ENCODE measurements at places on chromosomes 12 and 14.

DNA sequence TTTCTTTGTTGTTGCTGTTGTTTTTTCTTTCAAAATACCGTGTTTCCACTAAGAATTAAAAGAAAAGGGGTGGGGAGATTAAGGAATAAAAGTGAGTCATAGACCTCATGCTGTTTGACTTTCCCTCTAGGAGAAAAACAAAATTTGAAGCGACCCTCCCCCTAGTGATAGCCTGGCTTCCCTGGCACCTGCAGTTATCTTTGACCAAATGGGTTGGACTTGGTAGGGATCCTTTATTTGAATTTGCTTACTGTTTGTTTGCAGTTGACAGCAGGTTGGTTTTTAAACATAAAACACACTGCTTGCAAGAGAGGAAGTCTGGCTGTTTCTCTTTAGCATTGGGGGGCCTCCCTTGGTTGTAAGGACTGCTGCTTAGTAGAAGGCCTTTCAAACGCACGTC lies 14.0 kb downstream of the OTX2 start:
- no peak for DNase-seq

- DNase-seq: no peak
Observed at GRCh38 chr12:88834226-88834625, 254.0 kb upstream of the KITLG start.

DNA sequence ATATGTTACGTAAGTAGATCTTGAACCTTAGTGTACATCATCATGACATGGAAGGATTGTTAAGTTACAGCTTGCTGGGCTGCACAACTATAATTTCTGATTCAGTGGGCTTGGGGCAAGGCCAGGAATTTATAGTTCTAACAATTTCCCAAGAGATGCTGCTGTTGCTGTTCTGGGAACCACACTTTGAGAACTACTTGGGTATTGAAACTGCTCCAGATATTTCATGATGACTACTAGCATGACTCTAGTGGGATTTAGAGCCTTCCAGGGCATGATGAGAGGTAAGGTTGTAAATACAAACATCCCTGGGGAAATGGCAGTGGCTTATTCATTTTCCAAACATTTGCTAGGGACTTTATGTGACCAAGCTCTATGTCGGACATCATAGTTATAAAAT lies 904.8 kb upstream of the SEL1L start:
- DNase-seq: no peak

DNA sequence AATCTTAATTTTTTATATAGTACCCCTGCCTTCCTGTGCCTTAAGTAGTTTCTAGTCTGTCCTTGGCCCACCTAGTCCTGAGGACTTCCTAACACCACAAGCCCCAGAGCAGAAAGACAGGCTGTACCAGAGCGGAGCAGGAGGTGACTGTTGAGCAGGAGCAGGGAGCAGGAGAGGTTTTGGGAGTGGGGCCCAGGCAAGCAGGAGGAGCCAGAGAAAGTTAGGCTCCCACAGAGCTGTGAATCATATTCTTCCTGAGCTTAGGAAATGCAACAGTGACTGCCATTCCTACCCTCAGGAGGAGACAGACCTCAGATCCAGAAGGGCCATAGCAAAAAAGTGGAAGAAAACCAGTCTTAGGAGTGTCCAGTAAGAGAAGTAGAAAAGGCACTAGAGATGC lies 28.3 kb upstream of the COL2A1 start:
- DNase-seq: no peak

- DNase-seq: peak; percentile 88
Observed at GRCh38 chr14:22852940-22853767, 16.8 kb downstream of the MMP14 start.

DNA sequence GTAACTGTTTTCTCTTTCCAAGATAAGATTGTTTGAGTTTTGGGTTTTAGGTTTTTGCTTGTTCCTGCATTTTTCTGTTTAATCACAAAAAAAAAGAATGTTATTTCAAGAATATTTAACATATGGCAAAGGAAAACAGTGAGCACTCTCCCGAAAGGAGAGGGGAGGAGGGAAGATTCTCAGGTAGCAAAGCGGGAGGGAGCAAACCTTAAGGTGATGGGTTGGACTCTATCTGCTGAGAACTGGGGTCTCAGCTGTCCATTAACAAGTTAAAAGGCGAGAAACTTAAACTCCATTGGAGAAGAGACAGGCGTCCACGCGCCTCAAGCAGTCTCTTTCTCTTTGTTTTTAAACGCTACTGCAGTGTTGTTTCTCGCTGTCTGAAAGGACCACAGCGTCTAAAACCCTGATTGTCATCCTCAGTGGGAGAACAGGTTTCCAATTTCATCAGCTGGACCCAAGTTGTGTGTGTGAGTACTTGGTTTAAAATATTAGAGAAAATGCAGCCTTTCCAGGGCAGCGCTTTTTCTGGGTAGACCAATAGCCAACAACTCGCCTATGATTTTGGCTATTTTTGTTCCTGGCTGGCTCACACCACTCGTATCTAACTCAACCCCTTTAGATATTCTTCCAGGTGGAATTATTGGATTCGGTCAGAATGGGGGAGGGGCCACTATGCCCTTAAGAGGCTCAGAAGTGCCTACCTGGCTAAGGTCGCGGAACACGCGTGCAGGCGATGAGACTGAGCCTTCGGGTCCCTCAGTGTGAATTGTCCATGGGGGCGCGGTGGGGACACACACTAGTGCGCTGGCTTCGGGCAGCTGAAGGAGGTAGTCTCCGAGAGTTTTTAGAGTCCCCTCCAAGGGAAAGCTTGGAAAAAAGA lies 8.2 kb downstream of the SIX1 start:
- no peak for DNase-seq

- no peak for DNase-seq
Observed at GRCh38 chr14:81655423-81656314, 122.0 kb upstream of the SEL1L start.

- no peak for DNase-seq
Observed at GRCh38 chr14:100612986-100613385, 25.8 kb upstream of the BEGAIN start.

DNA sequence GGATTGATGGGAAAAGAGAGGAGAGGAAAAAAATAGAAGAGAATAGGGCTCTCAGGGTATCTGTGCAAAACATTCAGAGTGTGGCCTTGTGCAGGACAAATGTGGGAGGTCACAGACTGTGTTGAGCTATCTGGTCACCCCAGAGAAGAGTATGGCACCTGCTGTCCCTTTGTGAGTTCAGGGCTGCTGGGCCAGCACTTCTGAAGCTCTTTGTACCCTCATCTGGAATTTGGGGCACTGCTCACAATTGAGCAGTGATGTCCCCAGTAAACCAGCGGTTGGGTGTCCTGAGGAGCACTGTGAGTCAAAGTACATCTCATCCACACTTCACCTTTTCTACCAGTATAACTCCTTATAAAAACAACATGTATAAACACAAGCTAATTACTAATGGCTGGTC lies 2.6 kb upstream of the KRT81 start:
- DNase-seq: no peak

DNA sequence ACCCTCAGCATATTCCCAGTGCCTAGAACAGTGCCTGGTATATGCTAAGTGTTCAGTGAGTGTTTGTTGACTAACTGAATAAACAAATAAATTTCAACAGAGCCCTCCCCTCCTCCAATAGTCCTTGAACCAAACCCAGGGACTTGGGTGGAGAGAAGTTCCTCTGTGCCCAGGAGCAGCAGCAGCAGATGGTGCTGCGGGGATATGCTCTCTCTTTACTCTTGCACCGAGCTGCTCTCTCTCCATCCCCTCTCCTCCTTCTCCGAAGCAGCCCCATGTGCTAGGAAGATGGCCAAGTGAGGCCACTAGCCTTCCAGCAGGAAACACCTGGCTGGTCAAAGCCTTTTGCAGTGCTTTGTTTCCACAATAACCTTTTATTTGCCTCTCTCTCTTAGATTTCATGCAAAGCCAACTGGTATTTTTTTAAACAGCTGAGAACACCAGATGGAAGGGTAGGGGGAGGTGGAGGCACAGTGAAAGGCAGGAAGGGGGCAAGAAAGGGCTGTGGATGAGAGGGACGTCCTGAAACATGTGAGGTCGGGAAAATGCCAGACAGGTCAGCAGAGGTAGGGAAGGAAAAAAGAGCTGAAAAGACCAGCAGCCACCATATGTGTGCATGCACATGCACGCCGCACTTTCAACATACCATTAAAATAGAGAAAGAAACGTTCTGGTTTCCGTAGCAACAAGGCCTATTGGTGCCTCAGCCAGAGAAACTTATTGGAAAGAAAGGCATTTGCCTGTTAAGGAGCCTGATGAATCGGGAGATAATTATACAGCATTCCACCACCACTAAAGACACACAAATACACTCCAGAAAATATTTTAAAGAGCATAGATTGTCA lies 78.9 kb downstream of the EMP1 start:
- no peak for DNase-seq

GRCh38 chr14:65433646-65434045 lies 21.1 kb downstream of the FUT8 start:
- no peak for DNase-seq

- DNase-seq: no peak
Observed at GRCh38 chr12:66531766-66532165, 147.1 kb downstream of the GRIP1 start.

- no peak for DNase-seq
Observed at GRCh38 chr14:34522496-34522895, 17.0 kb downstream of the EAPP start.

DNA sequence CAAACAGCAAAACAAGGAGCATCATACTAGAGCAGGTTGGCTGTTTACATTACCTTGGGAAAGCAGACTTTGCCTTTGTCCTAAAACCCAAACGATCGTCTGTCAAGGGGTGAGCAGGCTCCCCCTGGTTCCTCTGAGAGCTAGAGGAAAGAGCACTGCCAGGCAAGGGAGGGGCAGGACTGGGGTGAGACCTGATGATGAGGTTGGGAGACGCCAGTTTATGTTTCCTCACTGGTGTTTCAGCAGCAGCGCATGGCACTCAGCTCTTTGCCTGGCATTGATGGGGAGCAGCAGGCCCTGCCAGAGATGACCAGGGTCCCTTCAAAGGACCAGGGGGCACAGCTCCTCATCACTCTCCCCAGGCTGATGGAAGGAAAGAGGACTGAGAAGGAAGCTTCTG lies 7.9 kb upstream of the KRT2 start:
- DNase-seq: no peak

GRCh38 chr12:89481213-89481914 lies 43.2 kb downstream of the GALNT4 start:
- DNase-seq: no peak

DNA sequence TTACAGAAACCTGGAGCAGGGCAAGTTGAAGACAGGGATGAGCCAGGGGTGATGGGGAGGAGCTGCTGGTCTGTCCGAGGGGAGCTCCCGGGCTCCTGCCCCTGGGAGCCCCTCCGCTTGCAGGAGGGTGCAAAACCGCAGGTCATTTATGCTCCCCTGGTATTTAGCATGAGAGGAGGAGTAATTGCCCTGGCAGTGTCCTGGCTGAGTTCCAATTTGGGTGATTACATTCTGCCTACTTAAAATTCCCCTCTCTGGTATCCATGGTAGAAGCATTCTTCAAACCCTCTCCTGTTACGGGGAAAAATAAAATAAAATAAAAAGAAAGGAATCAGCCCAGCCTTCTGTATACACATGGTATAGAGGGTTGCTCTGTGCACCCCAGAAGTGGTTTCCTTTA lies 61.7 kb upstream of the VRK1 start:
- DNase-seq: no peak

DNA sequence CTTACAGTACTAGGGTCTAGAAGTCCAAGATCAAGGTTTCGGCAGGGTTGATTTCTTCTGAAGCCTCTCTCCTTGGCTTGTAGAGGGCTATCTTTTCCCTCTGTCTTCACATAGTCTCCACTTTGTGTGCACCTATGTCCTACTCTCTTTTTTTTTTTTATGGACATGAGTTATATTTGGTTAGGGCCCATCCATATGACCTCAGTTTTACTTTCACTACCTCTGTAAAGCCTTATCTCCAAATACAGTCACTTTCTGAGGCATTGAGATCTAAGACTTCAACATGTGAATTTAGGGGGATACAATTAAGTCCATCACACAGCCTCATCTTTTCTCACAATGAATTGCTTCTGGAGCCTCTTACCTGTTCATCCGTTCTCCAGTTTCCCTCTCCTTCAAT lies 5.9 kb upstream of the SPTB start:
- DNase-seq: no peak

DNA sequence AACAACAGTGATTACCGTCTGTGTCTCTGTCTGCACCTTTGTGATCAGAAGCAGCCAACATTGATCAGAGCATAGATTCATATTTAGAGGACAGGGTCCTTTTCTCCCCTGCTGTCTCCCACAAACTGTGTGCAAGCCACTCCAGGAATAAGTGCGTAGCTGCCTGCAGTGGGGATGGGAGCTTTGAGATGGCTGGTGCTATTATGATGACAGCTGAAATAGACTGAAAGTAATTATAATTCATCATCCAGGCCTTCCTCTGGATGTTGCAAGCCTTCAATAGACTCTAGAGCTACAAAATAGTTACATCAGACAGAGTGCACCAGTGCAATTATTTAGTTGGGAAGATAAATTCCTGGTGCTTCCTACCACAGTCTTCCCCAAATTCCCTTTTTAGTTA lies 68.1 kb downstream of the BORCS5 start:
- DNase-seq: no peak

DNA sequence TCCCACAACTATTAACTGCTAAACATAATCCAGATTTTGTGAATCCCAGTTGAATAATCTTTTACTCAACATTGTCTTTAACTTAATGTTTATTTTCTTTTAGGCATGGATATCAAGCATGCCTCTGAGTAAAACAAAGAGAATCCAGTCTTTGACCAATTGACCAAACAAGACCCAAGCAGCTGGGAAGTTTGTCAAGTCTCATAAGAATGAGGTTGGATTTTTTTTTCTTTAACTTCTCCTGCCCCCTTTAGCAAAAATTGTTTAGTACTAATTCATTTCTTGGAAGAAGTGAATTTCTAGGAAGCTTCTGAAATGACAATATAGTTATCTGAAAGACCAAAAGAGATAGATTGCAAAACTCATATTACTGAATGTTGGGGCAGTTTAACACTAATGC lies 89.9 kb downstream of the OTOGL start:
- no peak for DNase-seq

DNA sequence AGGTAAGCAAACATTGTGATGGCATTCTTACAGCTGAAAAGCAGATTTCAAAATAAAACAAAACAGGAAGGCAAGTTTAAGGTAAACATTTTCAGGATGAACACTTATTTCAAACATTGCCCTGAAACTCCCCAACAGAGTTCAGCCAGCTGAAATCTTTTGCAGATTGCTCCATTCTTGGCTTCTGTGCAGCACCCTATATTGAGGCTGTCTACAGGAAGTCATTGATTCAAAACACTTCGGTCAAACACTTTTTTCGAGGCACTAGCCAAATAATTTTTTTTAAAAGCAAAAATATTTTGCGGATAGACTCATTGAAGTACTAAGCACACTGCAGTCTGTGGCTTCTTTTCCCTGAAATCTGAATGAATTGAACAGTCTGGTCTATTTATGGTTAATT lies 318.1 kb upstream of the PDE3A start:
- DNase-seq: no peak

- peak; percentile 5 for DNase-seq
Observed at GRCh38 chr12:108768591-108769500, 37.5 kb upstream of the CORO1C start.

All from CD4-positive, alpha-beta T cell treated with Interleukin-12 subunit alpha and Interleukin-12 subunit beta, for 1 hour (primary cell).